ENCODE measurements at places on chromosomes 4 and X. TPM values are rescaled to one million over a fixed set of nuclear protein-coding genes. Genes with fewer than 3 reads are reported as not detected.

XAGE1A gene
- not detected for total RNA-seq

H2AZ1 gene
- 60.7 TPM for total RNA-seq

AP1S2 gene
- 143 TPM for total RNA-seq

AFP gene
- not detected for total RNA-seq

GASK1B gene
- 61.9 TPM for total RNA-seq

HSD17B10 gene
- 109 TPM for total RNA-seq

SSX3 gene
- not detected for total RNA-seq

PAPSS1 gene
- total RNA-seq: 10.0 TPM

DNA sequence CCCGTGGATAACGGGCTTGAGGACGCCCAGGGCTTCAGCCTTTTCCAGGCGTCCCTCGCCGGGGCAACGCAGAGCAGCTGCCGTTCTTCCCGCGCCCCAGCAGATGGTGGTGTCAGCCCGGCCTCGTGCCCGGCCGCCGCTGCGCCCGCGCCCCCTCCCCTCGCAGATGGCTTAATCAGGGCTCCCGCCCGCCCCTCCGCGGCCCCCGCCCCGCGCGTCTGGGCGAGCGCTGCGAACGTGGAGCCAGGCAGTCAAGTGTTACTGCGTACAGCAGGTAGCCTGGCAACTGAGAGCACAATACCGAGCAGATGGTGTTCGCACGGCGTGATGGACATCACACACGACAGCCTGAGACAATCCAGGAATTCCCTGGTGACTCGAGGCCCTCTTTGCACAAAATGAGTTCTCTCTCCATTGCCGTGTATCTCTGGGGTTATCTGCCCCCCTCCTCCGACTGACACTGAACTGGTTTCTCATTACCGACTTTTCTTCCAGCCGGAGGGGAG lies 69.3 kb downstream of the MGST2 start:
- no peaks in the 10 kb centered on the region for H3K27me3 ChIP-seq
- H3K36me3 ChIP-seq: no peaks in the 10 kb centered on the region
- DNase-seq: peak; percentile 90

DNA sequence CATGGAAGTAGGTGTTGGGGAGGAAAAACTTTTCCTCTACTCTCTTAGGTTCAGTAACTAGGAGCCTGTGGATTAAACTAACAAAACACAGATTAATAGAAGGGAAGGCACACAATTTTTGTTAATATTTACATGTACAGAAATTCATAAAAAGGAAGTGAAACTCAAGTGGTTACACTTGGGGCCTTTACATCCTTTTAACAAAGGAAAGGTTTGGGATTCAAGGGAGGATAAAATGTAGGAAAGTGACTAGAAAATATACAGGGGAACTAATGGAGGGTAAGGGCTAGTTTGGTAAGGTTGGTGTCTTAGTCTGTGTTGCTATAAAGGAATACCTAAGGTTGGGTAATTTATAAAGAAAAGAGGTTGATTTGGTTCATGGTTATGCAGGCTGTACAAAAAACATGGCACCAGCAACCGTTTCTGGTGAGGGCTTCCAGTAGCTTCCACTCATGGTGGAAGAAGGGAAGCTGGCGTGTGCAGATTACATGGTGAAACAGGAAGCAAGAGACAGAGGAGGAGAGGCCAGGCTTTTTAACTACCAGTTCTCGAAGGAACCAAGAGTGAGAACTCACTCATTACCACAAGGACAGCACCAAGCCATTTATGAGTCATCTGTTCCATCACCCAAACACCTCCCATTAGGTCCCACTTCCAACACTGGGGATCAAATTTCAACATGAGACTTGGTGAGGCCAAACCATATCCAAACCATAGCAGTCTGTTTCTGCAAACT lies 124.4 kb downstream of the CHRDL1 start:
- no peaks in the 10 kb centered on the region for H3K27me3 ChIP-seq
- H3K4me1 ChIP-seq: no peaks in the 10 kb centered on the region
- DNase-seq: no peak
- no peak overlapping the region for H3K27ac ChIP-seq
- no peaks in the 10 kb centered on the region for H3K36me3 ChIP-seq

- no peaks in the 10 kb centered on the region for H3K4me1 ChIP-seq
- DNase-seq: no peak
- H3K27me3 ChIP-seq: no peaks in the 10 kb centered on the region
- no peaks in the 10 kb centered on the region for H3K36me3 ChIP-seq
These were observed 760.2 kb upstream of the AADAT start for GRCh38 chr4:170849969-170850368.

DNA sequence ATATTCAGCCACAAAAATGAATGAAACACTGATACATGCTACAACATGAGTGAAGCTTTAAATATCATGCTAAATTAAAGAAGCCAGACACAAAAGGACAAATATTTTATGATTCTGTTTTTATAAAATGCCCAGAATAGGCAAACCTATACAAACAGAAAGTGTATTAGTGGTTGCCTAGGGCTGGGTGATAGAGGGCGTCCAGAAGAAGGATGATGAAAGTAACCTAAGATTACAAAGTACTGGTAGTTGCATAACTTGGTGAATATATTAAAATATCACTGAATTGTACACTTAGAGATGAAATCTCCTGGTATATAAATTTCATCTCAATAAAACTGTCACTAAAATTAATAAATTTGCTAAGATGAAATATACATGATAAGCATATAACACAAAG lies 67.5 kb downstream of the FBXW7 start:
- no peaks in the 10 kb centered on the region for H3K27me3 ChIP-seq
- no peak overlapping the region for H3K27ac ChIP-seq
- no peaks in the 10 kb centered on the region for H3K36me3 ChIP-seq

- DNase-seq: no peak
- H3K4me3 ChIP-seq: no peak overlapping the region
- H3K27ac ChIP-seq: no peak overlapping the region
- H3K36me3 ChIP-seq: no peaks in the 10 kb centered on the region
These were observed 554.8 kb upstream of the TENM3 start for GRCh38 chr4:181688432-181688831.

DNA sequence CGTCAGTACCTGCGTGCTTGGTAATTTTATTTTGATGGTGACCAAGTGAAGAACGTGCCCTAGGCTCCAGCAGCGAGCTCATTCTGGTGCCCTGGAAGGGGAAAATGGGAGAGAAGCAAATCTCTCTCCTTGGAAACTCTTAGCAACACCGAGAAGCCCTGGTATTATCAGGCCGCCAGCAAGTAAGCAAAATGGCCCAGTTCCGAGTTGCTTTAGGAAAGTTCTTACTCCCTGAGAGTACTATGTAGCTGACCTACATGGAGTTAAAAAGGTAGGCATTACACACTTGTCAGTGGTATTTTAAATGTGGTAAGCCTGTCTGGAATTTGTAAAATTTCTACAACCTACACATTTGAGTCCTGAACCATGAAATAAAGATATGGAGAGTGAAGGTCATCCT lies 146.4 kb downstream of the CPEB2 start:
- H3K27me3 ChIP-seq: no peaks in the 10 kb centered on the region
- peak overlapping the region; percentile 81 for H3K27ac ChIP-seq
- no peaks in the 10 kb centered on the region for H3K36me3 ChIP-seq

DNA sequence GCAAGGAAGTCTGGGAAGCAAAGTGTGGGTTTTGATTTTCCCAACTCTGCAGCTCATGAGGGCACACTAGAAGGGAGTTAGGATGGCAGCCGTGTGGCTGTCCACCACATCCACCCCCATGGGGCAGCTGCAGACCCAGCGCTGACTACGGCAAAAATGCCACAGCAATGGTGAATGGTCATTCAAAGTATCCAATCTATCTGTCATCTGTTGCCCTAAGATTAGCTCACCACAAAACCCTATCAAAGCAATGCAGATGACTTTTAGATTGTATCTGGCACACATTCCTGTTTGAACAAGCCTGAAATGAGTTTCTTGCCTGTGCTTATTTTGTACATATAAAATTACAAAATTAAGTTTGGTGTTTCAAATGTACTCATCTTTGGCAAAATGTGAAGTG lies 29.7 kb upstream of the HPSE start:
- H3K36me3 ChIP-seq: no peaks in the 10 kb centered on the region
- H3K4me1 ChIP-seq: no peaks in the 10 kb centered on the region
- H3K4me3 ChIP-seq: no peak overlapping the region
- no peak for DNase-seq

- no peak for DNase-seq
- H3K4me1 ChIP-seq: no peaks in the 10 kb centered on the region
- H3K27me3 ChIP-seq: no peaks in the 10 kb centered on the region
- H3K27ac ChIP-seq: no peak overlapping the region
These were observed 1060.1 kb downstream of the ADGRL3 start for GRCh38 chr4:62260254-62260653.

DNA sequence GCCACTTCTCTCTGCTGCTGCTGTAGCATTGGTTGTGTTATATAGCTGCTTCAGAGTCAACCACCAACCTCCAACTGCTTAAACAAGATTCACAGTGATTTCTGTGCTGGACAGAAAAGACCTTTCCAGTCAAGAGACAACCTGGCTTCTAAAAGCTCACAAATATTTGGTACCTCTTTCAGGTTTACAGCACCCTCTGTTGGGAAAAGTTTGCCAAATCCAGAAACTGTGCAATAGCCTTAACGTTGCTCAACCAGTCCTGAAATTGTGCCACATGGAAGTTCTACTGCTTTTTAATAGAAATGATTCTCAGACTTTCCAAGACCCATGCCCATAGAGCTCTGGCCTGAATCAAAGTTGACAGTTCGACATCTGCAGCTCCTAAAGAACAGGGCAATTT lies 842.1 kb upstream of the HTR2C start:
- no peak for DNase-seq
- no peaks in the 10 kb centered on the region for H3K36me3 ChIP-seq
- H3K4me3 ChIP-seq: no peak overlapping the region
- no peaks in the 10 kb centered on the region for H3K27me3 ChIP-seq

DNA sequence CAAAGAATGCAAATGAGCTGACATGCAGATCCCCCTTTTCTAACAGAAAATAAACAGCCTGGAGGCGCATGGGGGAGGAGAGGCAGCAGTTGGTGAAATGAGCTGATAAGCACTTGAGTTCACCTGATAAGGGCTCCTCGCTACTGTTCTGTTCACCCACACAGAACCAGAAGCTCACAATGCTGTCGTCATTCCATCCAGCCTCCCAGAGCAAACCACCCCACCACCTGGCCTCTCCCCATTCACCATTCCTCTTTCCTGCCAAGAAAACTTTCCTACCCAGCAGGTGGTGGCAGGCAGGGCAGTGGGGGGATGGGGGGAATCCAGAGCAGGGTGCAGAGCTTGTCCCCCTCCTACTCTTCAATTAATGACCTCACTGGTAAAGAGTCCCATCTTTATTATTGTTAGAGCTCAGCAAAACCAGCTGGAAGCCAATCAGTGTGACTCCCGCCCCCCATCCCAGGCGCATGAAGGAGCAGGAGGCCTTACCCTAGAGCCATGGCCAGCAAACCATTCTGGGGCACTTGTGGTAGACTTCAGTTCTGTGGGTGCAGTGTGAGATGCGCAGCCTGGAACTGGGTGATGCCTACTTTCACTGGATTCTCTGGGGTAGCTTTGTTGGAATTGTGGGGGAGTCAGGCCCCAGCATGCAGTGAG lies 350.3 kb downstream of the ZIC3 start:
- H3K27ac ChIP-seq: no peak overlapping the region
- no peak overlapping the region for H3K4me3 ChIP-seq
- no peak for DNase-seq
- H3K4me1 ChIP-seq: no peaks in the 10 kb centered on the region
- no peaks in the 10 kb centered on the region for H3K36me3 ChIP-seq

DNA sequence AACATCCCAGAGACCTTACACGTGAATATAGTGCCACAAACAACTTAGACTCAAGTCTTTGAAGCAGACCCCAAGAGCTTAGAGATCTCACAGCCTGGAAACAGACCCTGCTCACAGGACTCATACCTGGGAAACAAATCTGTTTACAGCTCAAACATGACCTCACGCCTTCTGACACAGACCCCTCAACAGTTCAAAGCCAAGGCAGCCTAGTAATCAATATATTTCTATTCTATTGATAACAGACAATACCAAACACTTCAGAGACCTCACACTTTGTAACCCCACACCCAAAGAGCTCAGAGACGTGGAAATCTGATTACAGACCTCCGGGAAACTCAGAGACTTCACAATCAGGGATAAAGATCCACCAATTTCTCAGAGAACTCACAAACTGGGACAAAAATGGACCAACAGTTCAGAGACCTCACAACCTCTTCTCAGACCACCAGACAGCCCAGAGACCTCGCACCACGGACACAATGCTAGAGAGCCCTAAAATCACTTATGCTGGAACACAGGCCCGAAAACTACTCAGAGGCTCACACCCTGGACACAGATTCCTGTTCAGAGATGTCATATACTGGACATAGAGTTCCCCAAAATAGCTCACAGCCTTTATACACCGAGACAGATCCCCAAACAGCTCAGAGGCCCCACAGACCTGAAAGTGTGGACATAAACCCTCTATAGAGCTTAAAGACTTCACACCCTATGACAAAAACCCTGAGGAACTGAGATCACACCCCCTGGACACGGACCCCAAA lies 14.8 kb downstream of the SUV39H1 start:
- no peak for DNase-seq
- H3K27ac ChIP-seq: peak overlapping the region; percentile 82
- H3K4me1 ChIP-seq: peaks cover 14% of the 10 kb centered on the region
- H3K4me3 ChIP-seq: peak overlapping the region; percentile 48
- H3K36me3 ChIP-seq: no peaks in the 10 kb centered on the region
- H3K27me3 ChIP-seq: no peaks in the 10 kb centered on the region

GRCh38 chrX:132504417-132504816 lies 15.6 kb upstream of the MBNL3 start:
- no peaks in the 10 kb centered on the region for H3K4me1 ChIP-seq
- no peak overlapping the region for H3K27ac ChIP-seq
- DNase-seq: no peak
- no peaks in the 10 kb centered on the region for H3K27me3 ChIP-seq
- no peaks in the 10 kb centered on the region for H3K36me3 ChIP-seq
- no peak overlapping the region for H3K4me3 ChIP-seq

- H3K36me3 ChIP-seq: no peaks in the 10 kb centered on the region
- H3K4me3 ChIP-seq: no peak overlapping the region
- DNase-seq: no peak
- no peak overlapping the region for H3K27ac ChIP-seq
- H3K4me1 ChIP-seq: no peaks in the 10 kb centered on the region
These were observed 131.6 kb upstream of the TMEM164 start for GRCh38 chrX:109871121-109871888.

- peaks cover 74% of the 10 kb centered on the region for H3K36me3 ChIP-seq
- H3K4me3 ChIP-seq: no peak overlapping the region
- H3K27me3 ChIP-seq: no peaks in the 10 kb centered on the region
- no peak for DNase-seq
- H3K4me1 ChIP-seq: peaks cover 42% of the 10 kb centered on the region
These were observed 6.4 kb downstream of the SLC25A6 start for GRCh38 chrX:1385253-1386223.

Data from left ventricle myocardium inferior (tissue), 1 donor.